Cortex of kidney (tissue), 1 donor: ENCODE measurements at places on chromosomes 1 and 21.
A peak's percentile ranks its signal among the peaks of the same experiment; 100 is the strongest.

DNA sequence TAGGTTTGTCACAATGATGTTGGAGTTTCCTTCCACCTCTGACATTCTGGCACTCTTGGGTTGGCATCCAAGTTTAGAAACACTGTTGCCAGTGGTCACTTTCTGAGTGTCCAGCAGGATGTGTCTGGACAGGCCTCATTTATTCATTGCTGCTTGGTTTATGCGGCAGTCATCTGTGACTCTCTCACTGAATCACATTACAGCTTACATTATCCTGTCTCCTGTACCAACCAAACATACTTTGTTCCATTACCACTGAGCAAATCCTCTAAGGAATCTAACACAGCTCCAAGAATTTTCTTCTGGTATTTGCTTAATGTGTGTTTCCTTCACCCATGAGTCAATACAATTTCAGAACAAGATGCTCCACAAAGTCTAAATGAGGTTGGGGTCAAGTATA lies 19.9 kb downstream of the SGIP1 start:
- no peak for DNase-seq

DNA sequence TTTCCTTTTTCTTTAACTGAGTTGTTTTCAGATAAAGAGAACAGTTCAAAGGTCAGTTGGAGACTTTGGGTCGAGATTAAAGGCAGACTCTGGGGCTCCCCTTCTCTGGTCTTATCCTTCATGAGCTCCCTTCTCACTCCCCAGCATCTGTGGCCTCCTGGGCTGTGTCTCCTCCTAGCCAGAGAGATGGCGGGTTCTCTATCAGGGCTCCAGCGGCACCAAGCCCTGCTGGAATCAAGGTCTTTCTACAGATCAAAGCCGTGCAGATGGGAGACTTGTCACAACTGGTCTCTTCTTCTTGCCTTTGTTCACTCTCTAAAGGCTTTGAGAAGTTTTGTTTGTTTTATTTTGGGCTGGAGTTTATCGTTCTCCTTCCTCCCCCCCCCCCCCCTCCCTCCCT lies 373.7 kb upstream of the C1orf174 start:
- DNase-seq = no peak

- no peak for DNase-seq
Measured at GRCh38 chr1:52842643-52843310, at the start of gene ZYG11A. ZYG11A (plus strand) TSS chr1:52842760; CDS start chr1:52842884, 124 bp downstream.

DNA sequence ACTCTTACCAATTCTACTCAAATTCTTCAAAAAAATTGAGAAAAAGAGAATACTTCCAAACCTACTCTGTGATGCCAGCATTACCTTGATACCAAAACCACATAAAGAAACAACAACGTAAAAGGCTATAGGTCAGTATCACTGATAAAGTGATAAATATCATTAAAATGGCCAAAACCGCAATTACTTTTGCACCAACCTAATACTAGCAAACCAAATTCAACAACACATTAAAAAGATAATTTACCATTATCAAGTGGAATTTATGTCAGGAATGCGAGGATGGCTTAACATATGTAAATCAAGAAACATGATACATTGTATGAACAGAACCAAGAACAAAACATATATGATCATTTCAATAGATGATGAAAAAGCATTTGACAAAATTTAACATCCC lies 7.0 kb downstream of the SPAG17 start:
- DNase-seq = no peak

DNA sequence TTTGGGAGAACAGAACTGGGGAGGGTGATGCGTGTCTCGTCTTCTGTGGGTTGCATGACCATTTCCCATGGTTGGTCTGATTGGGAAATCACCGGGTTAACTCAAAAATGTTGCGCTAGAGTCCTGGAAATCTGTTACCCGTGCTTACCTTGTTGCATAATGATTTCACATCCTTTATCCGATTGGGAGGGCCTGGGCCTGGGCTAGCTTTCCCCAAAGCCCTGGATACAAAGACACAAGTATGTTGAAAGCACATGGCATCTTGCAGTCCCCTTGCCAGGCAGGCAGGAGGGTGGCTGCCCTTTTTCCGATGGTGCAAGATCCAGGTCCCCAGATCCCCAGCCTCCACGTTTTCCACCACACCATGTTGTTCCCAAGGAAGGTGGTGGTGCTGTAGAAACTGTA lies 582 bp downstream of the TRPM2 start:
- DNase-seq = no peak

DNA sequence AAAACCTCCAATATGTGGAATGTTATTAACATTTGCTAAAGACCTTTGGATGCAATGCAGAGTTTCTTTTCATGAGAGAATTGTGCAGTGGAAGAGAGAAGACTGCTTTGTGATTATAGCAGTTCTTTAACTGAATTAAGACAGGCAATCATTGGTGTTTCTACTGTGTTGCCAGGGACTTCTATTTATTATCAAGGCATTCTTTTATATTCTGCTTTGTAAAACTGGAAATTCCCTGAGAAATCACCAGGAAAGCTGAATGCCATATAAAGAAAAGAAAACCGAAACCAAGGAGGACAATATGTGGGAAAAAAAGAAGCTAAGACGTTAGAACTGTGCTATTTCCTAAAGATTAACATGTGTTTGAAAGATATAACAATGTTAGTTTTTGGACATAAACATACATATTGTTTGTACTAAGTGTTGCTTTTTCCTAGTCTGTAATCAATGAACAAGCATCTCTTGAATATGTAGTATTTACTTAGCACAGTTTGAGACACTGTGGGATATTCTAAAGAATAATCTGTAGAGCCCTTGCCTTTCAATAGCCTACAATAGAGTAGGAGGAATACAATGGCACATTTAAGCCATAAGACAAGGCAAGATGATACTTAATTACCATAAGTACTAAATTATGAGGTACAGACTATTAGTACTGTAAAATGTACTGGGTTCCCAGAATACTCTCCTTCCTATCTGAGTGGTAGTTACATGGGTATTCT lies 47.1 kb downstream of the EXTL2 start:
- no peak for DNase-seq

GRCh38 chr1:161068306-161069234 lies 1.1 kb downstream of the ARHGAP30 start:
- no peak for DNase-seq

GRCh38 chr1:25810341-25811299 lies 9.1 kb upstream of the MTFR1L start:
- DNase-seq = no peak

GRCh38 chr1:8382051-8382505 lies 64.2 kb downstream of the SLC45A1 start:
- DNase-seq = no peak

GRCh38 chr1:201444792-201445191 lies 23.3 kb upstream of the TNNI1 start:
- no peak for DNase-seq

DNA sequence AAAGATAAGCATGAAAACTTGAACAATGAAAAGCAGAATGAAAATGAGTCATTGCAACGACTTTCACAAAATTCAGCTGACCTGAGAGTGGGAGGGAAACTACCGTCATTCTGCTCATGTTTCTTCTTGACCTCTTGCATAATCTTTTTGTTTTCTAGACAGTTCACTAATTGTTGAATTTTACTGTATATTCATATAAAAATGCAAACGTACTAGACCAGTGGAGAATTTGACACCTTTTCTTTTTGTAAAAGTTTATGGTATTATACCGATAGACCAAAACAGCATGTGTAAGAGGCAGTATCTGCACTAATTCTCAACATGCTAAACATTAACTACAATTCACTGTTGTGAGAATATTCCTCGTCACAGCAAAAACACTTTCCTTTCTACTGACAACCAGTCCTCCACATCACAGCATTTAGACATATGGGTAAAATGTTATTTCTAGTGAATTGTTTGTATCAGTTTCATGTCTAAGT lies 137.8 kb downstream of the GREM2 start:
- DNase-seq = no peak

DNA sequence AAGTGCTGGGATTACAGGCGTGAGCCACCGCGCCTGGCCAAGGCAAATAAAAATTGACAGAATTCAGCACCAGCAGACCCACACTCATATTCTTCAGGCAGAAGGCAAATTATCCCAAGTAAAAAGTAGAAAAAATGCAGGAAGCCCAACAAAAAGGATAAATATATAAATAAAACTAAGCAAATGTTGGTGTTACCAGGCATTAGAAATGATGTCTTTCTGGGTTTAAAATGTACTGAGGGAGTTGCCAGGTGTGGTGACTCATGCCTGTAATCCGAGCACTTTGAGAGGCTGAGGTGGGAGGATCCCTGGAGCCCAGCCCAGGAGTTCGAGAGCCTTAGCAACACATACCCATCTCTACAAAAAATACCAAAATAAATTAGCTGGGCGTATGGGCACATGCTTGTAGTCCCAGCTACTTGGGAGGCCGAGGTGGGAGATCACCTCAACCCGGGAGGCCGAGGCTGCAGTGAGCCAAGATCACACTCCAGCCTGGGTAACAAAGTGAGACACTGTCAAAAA lies 6.3 kb downstream of the INTS11 start:
- no peak for DNase-seq

DNA sequence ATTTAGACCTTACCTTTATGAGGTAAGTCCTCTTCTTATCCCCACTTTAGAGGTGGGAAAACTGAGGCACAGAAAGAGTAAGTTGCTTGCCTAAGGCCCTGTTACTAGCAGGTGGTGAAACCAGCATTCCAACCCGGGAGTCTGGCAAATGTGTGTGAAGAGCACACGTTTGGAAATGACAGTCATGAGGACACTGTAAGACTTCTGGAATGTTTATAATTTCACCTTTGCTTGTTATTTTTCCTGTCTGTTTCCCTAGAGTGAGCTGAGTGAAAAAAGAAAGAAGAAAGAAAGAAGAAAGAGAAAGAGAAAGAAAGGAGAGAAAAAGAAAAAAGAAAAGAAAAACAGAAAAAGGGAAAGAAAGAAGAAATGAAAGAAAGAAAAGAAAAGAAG lies 21.2 kb upstream of the LGALS8 start:
- DNase-seq = no peak

DNA sequence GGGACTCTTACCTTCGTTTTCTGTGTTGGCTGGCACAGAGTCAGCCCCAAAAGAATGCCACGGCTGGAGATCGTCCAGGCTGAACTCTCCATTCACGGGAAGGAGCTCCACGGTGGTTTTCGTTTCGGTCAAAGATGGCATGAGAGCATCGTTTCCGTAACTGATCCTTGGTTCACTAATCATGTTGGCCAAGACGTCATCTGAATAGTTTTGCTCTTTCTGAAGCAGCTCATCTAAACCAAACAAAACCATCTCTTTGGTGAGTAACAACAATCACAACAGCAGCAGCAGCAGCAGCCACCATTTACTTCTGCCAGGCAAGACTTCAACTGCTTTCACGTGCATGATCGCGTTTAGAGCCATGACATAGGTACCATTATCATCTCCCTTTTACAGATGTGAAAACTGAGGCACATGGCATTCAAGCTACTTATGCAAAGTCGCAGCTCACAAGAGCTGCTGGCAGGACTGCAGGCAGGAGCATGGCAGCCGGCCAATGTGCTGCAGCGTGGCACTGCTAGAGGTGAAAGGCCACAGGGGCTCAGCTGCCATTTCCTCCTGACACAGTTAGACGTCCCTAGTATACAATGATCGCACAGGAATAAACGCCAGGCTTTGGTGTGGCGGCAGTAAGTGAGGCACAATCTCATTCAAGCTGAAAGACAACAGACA lies 177.1 kb downstream of the GABPA start:
- DNase-seq = no peak

DNA sequence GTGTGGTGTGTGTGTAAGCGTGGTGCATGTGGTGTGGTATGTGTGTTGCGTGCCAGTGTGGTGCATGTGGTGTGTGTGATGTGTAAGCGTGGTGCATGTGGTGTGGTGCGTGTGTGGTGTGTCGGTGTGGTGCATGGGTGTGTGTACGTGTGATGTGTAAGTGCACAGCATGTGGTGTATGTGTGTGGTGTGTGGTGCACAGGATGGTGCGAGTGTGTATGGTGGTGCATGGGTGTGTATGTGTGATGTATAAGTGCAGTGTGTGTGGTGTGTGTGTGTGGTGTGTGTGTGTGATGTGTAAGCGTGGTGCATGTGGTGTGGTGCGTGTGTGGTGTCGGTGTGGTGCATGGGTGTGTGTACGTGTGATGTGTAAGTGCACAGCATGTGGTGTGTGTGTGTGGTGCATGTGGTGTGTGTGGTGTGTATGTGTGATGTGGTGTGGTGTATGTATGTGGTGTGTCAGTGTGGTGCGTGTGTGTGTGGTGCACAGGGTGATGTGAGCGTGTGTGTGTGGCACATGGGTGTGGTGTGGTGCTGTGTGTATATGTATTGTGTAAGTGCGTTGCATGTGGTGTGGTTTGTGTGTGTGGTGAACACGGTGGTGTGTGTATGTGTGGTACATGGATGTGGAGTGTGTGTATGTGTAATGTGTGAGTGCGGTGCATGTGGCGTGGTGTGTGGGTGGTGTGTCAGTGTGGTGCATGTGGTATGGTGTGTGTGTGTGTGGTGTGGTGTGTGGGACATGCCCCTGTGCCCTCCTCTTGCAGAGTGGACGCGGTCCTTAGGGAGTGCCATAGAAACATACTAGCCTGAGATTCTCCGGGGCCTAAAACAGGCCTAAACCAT lies 1.1 kb upstream of the C2CD2 start:
- DNase-seq = no peak

DNA sequence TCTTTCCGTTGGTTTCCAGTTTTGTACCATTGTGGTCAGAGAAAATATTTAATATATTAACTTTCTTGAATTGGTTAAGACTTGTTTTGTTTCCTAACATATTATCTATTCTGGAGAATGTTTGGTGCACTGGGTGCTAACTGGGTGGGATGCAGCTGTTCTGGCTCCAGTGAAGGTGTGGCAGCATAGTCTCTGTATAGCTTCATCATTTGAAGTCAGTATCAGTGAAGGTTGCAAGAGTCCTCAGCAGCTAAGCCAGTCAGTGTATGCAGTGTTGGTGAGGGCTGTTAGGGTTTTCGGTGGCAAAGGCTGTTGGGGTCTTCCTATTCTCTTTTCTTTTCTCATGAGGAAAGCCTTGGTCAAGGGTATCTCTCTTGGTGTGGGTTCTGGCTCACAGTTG lies 698.7 kb upstream of the ADGRL4 start:
- DNase-seq = no peak

- peak; percentile 66 for DNase-seq
Measured at GRCh38 chr1:84505493-84506001, 639 bp upstream of the SPATA1 start.

DNA sequence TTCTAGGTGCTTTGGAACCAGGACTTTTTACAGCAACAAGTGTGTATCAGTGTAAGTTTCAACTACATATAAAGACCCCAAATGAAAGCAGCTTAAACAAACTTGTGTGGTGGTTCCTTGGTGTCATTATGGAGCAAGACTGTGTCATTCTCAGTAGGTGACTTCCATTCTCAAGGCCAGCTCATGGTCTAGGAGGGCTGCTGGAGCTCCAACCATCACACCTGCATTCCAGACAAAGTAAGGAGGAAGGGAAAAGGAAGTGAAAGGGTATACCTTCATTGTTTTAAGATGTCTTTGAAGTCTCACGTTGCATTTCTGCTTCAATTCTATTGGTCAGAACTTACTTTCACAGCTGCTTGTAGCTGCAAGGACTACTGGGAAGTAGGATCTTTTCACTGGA lies 188.6 kb downstream of the C1orf94 start:
- no peak for DNase-seq

- DNase-seq = no peak
Measured at GRCh38 chr1:67843746-67844145, 10.5 kb upstream of the GNG12 start.

GRCh38 chr1:30955448-30956015 lies 47.0 kb upstream of the SDC3 start:
- no peak for DNase-seq

- DNase-seq = no peak
Measured at GRCh38 chr1:145892486-145893087, 6.9 kb upstream of the ANKRD35 start.
